Stimulated activated effector memory CD8-positive, alpha-beta T cell treated with anti-CD3 and anti-CD28 coated beads, Interleukin-12 subunit alpha, Interleukin-12 subunit beta, amount 100 ng/mL, for 72 hours (primary cell): ENCODE measurements at places on chromosomes 16 and 17.

GRCh38 chr17:21419299-21420239 is 43.4 kb downstream of the KCNJ12 start:
- no peak for DNase-seq

DNA sequence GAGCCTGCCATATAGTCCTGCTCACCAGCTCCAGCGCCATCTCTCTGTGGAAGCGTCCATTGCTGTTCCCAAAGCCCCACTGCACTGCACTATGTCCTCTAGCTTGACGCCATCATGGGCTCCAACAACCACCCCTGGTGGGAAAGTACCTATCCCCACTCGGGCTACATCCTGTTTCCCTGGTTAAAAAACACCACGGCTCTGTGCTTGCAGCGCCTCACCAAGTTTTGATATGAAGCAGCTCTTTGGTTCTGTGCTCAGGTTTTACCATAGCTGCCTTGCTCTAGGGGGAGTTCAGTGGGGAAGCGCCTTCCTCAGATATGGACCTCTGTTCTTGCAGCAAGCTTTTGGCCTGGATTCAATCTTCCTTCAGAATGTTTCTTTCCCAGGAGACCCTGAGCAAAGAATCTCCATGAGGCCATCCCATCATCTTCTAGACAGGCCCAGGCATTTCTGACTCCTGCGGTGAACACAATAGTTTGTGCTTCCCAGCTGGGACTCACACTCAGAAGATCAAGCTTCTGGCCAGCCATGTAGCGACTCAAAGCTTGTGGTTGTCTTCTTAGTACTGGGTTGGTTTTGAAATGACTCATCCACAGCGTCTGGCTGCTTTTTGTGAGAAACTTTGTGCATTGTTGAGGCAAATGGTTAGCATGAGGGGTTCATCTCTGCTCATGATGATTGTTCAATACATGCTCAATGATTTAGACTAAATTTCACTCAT is 39.5 kb downstream of the DYNLRB2 start:
- DNase-seq, result peak; percentile 52

DNA sequence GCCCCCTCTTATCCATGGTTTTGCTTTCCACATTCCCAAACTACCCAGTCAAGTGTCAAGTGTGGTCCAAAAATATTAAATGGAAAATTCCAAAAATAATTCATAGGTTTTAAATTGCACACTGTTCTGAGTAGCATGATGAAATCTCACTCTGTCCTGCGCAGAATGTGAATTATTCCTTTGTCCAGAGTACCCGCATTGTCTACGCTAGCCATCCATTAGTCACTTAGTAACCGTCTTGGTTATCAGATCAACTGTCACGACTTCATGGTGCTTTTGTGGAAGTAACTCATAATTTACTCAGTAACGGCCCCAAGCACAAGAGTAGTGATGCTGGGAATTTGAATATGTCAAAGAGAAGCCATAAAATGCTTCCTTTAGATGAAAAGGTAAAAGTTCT is 94.9 kb downstream of the SLC39A11 start:
- no peak for DNase-seq

DNA sequence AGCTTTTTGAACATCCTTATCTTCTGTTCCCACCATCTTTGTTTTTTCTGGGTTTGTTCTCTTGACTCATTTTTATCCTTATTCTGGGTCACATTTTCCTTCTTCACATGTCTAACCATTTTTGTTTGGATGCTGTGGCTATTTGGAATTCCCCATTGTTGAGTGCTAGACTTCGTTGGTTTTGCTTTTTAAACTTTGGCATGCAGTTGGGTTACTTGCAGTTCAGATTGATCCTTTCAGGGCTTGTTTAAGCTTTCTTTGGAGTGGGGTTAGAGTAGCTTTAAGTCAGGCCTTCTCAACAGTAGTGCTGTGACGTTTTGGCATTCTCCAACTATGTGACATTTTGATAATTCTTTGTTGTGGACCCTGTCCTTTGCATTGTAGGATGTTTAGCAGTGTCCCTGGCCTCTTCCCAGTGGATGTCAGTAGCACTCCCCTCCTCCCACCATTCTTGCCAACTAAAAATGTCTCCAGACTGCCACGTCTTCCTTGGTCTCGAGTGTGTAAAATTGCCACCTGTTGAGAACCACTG is 21.1 kb downstream of the PRMT7 start:
- DNase-seq, result no peak

- no peak for DNase-seq
Observed at GRCh38 chr17:34780438-34780837, 180.8 kb downstream of the CCT6B start.
